Muscle of leg (tissue), 16 donors: ENCODE measurements at places on chromosomes 3 and 15. TPM values are rescaled to one million over a fixed set of nuclear protein-coding genes. Genes with fewer than 3 reads are reported as not detected.

- DNase-seq, result peak; percentile 64
Observed at GRCh38 chr15:57215881-57216280, 160.4 kb upstream of the CGNL1 start.

Gene ROPN1
- total RNA-seq, result not detected

DNA sequence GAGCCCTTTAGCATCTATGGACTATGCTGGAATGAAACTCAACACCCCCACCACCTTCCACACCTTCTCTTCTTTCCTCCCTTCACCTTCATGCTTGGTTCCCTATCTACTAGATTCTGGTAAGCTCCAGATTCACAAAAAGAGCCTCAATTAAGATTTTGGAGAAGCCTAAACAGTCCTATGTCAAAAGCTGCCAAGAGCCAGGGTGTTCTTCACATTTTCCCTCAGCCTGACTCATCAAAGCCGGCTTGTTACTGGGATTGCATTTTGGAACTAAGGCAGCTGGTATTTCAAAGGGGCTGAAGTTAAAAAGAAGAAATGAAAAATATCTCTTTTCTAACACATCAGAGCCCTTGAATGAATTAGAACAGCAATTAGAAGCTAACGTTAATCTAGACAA, 247.7 kb downstream of the MYRIP start:
- no peak for DNase-seq

Gene LAMB2
- 445 TPM for total RNA-seq

DNA sequence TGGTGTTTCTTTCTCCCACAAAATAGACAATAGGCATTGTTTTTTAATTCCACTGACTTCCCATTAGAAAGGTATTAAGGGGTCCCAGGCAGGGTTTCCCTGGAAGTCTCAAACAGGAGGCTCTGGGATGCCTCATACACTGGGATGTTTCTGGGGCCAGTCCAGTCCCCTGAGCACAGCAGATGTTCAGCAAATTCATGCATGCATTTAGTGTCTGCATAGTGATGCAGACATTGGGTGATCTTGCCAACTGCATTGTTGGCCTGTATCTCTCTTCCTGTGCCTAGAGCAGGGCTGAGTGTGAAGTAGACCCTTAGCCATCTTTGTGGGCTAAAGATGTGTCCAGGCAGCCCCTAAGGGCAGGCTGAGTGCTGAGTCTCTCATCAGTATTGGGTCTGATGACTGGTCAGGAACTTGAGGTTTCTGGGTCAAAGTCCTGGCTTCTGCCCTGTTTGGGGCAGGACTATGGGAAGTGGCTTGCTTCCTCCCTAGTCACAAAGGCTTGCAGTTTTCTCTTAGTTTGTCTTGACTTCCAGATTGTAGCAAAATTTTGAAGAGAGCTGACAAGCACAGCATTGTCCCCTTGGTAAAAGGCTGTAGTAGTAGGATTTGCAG, 56.5 kb downstream of the BSN start:
- DNase-seq, result no peak

GRCh38 chr3:195102609-195103467, 168.1 kb downstream of the XXYLT1 start:
- peak; percentile 79 for DNase-seq

Gene RLBP1
- total RNA-seq, result not detected

GRCh38 chr3:155064920-155065319, 15.2 kb upstream of the MME start:
- DNase-seq, result no peak

Gene NDN
- 200 TPM for total RNA-seq

Gene COL6A6
- 112 TPM for total RNA-seq

DNA sequence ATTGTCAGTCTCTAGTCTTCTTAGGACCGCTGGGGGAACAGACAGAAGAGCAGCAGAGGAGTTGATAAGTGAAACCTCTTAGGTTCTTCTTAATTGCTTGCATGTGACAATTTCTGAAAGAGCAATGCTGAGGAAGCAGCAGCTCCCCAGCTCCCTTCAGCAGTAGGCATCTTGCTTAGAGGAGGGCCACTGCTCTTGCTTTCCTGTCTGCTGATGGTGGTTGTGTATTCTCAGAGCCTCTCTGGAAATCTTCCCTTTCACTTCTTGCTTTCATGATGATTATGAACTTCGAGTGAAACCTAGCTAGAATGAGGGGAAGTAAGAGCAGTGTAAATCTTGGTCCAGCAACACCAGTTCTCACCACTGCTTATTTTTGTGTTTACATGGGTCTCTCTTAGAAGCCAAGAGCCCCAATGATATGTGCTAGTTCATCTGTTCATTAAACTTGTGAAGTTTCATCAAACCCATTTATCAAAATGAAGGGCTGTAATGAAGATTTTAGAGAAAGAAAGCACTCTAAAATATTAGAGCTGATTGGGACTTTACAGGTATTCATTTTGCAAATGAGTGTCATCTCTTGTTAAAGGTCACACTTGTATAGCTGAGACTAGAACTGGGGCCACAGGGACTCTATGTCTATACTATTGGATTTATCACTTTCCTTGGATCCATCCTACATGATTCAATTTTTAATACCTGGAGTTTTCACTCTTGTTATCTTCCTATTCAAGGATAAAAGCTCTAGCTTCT, 246.7 kb downstream of the LPP start:
- peak; percentile 76 for DNase-seq

Gene ETV5
- total RNA-seq, result 29.1 TPM

DNA sequence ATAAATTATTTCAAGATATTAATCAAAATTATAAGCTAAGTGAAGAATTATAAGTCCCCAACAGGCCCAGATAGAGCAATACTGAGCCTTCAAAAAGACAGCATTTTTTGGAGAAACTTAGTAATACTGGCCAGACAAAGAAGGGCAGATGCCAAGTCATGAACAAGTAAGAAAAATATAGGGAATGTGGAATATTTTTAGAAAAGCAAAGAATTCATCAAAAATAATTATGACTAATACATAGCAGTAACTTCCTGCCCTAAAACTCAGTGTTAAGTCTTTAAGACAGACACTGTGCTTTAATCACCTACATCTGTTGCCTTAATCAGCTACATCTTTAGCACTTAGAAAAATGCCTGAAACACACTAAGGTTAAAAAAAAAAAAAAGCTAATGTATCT, 31.2 kb downstream of the DPH6 start:
- no peak for DNase-seq

Gene ZKSCAN7
- total RNA-seq, result 10.9 TPM

Gene IQCF2
- not detected for total RNA-seq

GRCh38 chr15:61182946-61183345, 46.2 kb downstream of the RORA start:
- no peak for DNase-seq
